ENCODE measurements at places on chromosomes 16 and 17.

- no peak for DNase-seq
Observed at GRCh38 chr16:69325784-69326171, 4.6 kb downstream of the PDF start.

GRCh38 chr16:71354156-71354555 is 4.4 kb upstream of the CALB2 start:
- DNase-seq = no peak

- no peak for DNase-seq
Observed at GRCh38 chr17:21174713-21175112, 39.2 kb downstream of the TMEM11 start.

GRCh38 chr17:2853283-2854142 is 57.3 kb downstream of the RAP1GAP2 start:
- peak; percentile 29 for DNase-seq

DNA sequence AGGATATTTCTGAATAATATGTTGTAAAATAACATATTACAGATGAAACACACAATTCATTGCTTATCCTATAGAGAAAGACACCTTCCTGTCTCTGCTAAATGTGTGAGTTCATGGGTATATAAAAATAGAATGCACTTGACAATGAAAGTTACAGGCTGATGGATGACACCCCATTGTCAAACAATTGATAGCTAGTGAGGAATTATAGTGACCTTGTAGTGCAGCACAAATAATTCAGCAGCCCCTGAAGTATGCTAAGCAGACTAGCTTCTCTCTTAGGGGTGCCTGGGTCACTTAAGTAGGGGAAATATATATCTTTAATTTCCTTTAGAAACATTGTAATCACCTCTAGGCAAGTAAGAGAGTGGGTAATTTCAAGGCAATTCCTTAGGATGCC is 826.2 kb downstream of the CDH8 start:
- no peak for DNase-seq

- DNase-seq = no peak
Observed at GRCh38 chr17:1137465-1137894, 42.3 kb downstream of the ABR start.

GRCh38 chr17:43330876-43331639 is 67.7 kb upstream of the ARL4D start:
- DNase-seq = no peak

- no peak for DNase-seq
Observed at GRCh38 chr17:53721101-53721500, 101.6 kb upstream of the KIF2B start.

- DNase-seq = no peak
Observed at GRCh38 chr16:63890723-63891122, 1231.1 kb downstream of the CDH11 start.

- DNase-seq = no peak
Observed at GRCh38 chr16:29864205-29864604, 1.2 kb upstream of the CDIPT start.

- DNase-seq = no peak
Observed at GRCh38 chr17:10025976-10026901, 121.2 kb upstream of the RCVRN start.

GRCh38 chr16:58417600-58417999 is 25.3 kb downstream of the GINS3 start:
- no peak for DNase-seq

GRCh38 chr16:84656649-84657048 is 8.3 kb downstream of the KLHL36 start:
- DNase-seq = no peak

GRCh38 chr17:7502171-7502847 is 18.1 kb downstream of the POLR2A start:
- DNase-seq = no peak

DNA sequence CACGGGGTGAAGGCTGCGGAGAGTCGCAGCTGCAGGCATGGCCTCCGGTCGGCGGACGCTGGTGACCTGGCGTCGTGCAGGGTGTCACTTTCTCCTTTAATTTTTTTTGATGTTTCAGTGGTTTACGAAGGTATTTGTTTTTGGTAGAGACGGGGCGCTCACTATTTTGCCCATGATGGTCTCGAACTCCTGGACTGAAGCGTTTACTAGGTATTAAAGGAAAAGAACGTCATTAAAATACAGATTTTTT is 17.1 kb downstream of the ZNF213 start:
- no peak for DNase-seq

GRCh38 chr17:8015236-8015956 is 13.0 kb downstream of the GUCY2D start:
- DNase-seq = no peak

DNA sequence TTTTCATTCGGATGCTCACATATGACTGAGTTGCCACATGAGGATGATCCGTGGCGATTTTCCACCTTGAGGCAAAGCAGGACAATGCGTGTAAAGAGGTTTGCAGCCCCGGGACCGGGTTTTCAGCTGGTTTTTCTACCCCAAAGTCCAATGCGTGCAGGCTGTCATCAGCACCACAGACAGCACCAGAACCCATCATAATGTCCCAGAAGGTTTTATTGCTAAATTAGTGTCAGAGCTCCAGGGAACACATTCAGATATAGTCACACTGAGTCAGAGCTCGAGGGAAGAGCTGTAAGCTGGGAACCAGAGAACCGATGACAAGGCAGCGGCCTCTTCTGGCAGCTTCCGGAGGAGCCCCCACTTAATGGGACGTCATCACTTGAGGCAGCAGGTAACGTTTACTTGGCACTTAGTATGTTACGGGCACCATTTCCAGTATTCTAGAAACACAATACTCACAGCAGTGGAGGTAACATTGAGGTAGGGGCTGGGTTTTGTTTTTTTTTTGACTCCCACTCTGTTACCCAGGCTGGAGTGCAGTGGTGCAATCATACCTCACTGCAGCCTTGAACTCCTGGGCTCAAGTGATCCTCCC is 8.9 kb upstream of the NAGPA start:
- no peak for DNase-seq

- no peak for DNase-seq
Observed at GRCh38 chr17:46179375-46179999, 13.7 kb downstream of the KANSL1 start.

DNA sequence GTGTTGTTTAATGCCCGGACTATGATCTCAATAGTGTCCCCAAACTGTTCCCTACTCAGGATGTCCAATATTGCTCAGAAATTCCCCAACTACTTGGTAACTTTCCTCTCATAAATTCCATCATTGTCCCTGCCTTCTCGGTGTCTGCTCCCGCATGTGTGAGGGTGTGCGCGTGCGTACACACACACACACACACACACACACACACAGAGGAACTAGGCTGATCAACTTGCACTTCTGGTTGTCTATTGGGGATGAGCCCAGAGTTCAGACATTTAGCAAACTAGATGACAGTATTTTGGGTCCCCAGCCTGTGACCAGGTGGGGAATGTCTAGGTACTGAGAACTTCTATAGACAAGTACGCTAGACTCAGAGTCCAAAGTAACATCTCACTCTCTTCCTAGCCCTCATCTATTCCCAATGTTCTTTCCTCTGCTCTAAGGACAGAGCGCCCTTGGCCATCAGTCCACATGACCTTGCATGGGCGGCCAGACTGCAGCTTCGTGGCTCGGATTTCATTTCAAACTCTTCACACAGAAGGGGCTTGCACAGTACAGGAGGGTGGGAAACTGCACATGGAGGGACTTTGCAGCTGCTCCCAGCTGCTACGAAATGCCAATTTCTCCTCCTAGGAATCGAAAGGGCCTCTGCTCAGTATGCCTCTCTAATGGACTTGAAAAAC is 5.3 kb downstream of the HS3ST3A1 start:
- no peak for DNase-seq

DNA sequence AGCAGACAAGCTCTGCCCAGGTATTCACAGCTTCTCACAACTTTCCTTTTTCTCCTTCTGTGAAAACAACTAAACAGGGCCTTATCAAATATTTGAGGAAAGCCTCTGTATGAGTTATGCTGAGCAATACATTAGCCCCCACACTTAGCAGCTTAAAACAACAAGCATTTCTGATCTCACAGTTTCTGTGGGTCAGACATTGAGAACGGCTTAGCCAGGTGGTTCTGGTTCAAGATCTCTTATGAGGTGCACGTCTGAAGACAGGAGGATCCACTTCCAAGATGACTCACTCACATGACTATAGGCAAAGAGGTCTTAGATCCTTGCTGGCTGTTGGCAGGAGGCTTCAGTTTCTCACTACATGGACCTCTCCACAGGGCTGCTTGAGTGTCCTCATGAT is 181.4 kb upstream of the WSCD1 start:
- DNase-seq = no peak

- no peak for DNase-seq
Observed at GRCh38 chr17:688100-688989, 26.3 kb downstream of the VPS53 start.

GRCh38 chr17:2172999-2173398 is 118.1 kb downstream of the HIC1 start:
- DNase-seq = no peak

GRCh38 chr17:46888727-46889126 is 34.2 kb upstream of the GOSR2 start:
- DNase-seq = no peak

DNA sequence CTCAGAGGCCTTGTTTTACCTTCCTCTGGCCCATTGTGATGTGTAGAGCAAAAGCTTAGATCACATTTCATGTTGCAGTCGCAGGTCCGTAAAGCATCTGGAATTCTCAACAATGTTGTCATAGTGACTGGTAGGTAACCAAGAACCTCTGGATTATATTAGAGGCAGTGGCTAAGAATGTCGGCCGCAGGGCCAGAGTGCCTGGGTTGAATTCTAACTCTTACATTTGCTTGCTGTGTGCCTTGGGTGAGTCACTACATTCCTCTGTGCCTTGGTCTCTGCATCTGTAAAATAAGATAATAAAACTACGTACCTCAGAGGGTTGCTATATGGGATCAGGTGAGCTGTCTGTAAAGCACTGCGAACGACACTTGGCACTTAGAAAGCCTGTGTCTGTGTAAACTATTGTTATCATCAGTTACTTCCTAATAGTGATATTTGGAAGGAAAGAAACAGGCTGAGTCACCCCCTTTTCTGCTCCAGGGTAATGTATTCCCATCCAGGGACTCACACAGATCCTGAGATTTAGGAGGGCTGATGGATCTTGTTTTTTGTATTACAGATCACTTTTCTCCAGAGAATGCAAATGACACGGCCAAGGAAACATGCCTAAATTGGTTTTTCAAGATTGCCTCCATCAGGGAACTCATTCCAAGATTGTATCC is 52.2 kb downstream of the VPS35L start:
- no peak for DNase-seq

GRCh38 chr16:3876160-3876559 is 4.4 kb downstream of the CREBBP start:
- no peak for DNase-seq

DNA sequence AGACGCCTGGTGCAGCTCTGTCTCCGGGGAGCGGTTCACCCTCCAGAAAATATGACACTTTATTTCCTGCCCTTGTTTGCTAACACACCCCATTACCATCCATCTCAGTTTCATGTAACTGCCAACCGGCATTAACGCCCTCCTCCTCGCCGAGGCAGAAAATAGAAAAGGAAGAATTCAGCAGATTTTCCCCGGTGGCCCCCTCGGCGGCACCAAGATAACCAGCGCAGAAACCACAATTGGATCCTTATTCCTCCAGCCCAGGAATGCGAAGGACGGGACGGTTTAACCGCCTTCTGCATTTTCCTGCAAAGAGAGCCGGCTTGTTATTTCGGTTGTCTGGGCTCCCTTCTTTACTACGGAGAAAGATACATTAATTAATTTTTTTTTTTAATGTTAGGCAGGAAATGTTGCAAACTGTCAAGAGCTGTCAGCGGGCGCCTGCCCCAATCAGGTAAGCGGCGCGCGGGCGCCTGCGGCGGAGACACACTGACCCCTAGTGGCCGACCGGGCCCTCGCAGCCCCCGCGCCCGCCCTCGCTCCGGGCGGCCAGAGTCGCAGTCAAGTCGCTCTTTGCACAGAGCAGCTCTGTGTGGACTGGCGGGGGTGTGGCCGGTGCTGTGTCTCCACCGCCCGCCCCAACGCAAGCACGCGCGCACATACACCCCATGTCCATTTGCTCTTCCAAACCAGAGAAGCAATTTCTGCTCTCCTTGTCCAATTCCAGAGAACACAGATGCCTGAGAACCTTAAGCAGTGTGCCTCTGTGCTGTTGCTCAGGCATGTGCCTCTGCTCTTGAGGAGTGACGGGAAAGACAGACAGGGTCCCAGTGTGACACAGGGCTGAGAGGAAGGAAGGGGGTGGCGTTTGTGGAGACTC is 53.6 kb downstream of the C17orf67 start:
- peak; percentile 87 for DNase-seq

DNA sequence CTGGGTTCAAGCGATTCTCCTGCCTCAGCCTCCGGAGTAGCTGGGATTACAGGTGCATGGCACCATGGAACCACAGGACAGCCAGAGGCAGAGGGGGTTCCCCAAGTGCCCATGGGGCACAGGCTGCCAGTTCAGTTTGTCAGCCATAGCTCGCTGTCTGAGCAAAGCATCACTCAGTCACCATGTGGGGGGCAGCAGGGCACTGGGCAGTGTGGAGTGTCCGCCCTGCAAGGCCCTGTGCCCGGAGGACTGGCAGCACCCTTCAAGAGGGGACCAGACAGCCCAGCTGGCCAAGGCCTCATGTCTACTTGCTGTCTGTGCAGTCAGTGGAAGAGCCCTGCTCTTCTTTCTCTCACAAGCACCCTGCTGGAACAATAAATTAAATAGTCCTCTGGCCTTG is 6.4 kb downstream of the ALYREF start:
- DNase-seq = no peak

DNA sequence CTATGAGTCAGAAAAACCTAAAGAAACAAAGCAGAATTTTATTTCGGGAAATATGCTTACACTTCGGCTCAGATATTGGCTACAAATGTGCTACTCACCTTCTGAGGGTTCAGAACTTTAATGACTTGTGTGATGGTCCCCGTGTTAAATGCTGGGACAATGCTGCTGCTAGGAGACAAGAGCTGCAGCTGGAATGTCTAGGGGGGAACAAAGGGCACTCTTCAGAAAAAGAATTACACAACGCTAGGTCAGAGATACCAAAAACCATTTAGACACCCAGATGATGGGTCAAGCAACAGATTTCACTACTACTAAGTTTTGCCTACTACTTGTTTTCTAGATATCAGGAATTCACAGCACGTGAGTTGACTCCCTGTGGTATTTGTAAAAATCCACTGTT is 10.0 kb upstream of the PHLPP2 start:
- DNase-seq = no peak

GRCh38 chr17:83055911-83056582 is 23.4 kb upstream of the METRNL start:
- no peak for DNase-seq

GRCh38 chr16:46949241-46949892 is 24.1 kb downstream of the DNAJA2 start:
- DNase-seq = no peak

DNA sequence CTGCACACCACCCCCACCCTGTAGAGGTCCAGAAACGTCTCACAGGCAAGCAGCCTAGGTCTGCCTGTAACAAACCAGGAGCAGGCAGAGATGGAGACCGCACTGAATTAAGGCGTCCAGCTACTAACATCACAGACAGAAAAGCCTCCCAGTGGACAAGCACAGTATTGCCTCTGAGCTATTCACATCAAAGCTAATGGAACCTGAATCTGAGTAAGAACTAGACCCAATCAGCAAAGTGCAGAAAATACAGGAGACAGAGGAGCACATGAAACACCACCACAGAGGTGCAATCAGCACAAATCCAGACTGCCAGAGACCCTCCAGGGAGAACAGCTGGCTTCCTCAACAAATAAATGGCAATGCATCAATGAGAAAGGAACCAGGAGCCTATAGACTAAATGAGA is 22.2 kb upstream of the PEMT start:
- peak; percentile 44 for DNase-seq

- no peak for DNase-seq
Observed at GRCh38 chr17:28860363-28860808, 5.6 kb downstream of the ERAL1 start.
